M059J (cell line): ENCODE measurements at places on chromosomes 16 and 17.
A peak's percentile ranks its signal among the peaks of the same experiment; 100 is the strongest.

- no peak for DNase-seq
Measured at GRCh38 chr17:47172696-47173565, 16.2 kb downstream of the CDC27 start.

- no peak for DNase-seq
Measured at GRCh38 chr16:20744922-20745440, 3.4 kb upstream of the THUMPD1 start.

DNA sequence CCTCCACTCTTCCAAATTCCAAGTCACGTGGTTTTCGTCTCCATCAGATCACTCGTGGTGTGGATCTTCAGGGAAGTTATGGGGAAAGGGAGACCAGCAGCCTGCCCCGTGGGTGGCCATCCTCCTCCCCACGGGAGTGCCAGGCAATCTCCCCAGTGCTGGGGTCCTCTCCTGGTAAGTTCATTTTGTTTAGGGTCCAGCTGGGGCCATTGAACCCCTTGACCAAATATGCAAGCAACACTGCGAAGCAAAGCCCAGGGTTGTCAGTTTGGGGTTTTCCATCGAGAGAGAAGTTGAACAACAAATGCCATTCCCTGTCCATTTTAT is 4.1 kb upstream of the LCMT1 start:
- no peak for DNase-seq

- no peak for DNase-seq
Measured at GRCh38 chr17:31405890-31406371, 14.5 kb downstream of the RAB11FIP4 start.

DNA sequence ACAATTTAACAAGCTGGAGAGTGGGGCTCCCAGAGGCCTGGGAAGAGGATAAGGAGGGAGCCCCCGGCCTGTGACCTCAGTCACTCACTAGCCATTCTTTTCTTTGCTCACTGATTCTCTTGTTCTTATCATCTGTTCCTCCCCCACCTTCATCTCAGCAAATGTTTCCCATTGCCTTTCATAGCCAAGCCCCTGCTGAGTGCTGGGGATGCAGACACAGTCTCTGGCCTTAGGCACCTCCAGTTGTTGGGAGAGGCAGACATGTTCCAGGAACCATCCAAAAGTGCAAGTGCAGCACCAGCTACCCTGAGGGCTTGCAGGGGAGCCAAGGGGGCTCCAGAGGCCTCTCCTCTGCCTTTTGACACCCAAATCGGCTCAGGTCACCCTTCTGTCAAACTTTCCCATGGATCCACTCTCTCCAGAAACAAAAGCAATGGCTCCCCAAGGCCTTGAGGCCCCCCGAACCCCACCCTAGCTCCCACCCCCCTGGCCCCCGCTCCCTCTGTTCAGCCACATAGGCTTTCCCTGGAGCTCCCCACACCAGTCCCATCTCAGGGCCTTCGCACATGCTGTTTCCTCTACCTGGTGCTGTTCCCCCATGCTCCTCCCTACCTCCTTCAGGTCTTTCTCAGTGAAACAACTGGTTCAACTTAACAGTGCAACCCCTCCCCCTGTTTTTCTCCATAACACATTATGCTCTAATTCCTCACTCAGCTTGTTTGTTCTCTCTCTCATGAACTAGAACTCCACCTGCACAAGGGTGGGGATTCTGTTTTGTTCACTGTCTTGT is 14.9 kb upstream of the KCNJ12 start:
- DNase-seq: no peak

DNA sequence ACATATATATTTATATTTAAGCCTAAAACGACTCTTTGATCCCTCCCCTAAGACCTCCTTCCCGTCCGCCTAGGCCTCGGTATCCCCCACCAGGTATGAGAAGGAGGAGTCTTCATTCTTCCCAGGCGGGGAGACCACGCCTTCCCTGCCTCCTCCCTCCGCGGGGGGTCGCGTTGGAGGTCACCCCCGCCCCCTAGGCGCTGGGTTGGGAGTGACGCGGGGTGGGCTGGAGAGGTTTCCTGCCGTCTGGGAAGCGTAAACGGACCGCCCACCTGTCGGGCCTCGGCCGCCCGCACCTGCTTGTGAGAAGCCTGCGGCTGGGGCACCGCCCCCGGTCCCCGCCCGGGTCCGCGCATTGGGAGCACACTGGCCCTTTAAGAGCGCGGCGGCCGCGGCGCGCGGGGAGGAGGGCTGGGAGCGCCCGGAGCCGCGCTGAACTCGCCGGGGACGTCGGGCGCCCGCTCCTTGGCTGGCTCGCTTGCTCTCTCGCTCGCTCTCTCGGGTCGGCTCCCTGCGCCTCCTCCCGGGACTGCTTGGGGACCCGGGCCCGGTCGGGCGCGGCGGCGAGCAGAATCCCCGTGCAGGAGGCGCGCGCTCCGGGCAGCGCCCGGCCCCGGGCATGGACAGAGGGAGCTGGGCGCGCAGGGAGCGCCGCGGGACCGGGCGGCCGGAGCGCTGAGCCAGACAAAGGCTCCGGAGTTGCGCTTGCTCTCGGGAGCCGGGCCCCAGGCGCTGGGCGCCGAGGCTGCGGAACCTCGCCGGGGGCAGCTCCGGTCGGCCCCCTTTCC is at the start of gene MMP15:
TSS of gene MMP15 (plus strand) at position 404 of the 788 bp plus-strand sequence. CDS start 597 bp downstream, outside the sequence.
- peak; percentile 67 for DNase-seq

GRCh38 chr17:66255527-66255971 is 26.3 kb upstream of the APOH start:
- DNase-seq: no peak

- peak; percentile 66 for DNase-seq
Measured at GRCh38 chr17:76011951-76012350, 11.3 kb downstream of the CDK3 start.

DNA sequence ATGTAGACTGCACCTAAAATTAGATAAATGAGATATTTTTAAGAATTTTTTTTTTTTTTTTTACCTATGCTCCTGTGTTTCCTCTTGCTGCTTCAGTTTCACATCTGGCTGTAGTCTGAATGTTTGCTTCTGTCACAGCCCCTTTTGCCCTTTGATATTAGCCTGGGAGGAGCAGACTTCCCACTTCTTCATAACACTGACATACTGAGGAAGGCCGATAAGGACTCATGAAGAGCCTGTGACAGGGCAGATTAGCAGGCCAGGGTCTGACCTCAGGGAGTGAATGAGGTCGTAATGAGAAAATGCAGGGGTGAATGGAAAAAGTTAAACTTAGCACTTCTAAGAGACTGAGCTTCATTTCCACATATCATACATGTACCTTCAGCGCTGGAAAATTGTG is at the start of gene SLFN14:
TSS of gene SLFN14 (minus strand) at position 117 of the 400 bp plus-strand sequence. CDS start 2,757 bp downstream, outside the sequence.
- no peak for DNase-seq

DNA sequence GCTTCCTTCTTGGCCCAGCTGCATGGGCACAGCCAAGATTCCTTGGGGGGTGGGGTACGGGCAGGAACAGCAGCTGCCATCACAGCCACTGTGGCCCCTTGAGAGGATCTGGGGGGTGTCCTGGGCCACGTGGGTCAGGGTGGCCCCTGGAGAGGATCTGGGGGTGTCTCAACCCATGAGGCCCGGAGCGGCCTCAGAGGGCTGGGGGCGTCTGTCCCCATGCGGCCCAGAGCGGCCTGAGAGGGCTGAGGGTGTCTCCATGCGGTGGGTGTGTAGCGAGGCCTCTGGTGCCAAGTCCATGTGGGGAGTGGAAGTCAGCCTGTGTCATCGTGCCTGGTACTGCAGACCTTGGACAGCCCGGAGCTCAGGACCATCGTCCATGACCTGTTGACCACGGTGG is 13.7 kb downstream of the TSC2 start:
- no peak for DNase-seq

- no peak for DNase-seq
Measured at GRCh38 chr17:36188891-36189306, 7.7 kb downstream of the CCL3L1 start.

- no peak for DNase-seq
Measured at GRCh38 chr17:9383826-9384225, 191.8 kb downstream of the STX8 start.

- DNase-seq: no peak
Measured at GRCh38 chr17:1582374-1582773, 19.8 kb upstream of the PITPNA start.

DNA sequence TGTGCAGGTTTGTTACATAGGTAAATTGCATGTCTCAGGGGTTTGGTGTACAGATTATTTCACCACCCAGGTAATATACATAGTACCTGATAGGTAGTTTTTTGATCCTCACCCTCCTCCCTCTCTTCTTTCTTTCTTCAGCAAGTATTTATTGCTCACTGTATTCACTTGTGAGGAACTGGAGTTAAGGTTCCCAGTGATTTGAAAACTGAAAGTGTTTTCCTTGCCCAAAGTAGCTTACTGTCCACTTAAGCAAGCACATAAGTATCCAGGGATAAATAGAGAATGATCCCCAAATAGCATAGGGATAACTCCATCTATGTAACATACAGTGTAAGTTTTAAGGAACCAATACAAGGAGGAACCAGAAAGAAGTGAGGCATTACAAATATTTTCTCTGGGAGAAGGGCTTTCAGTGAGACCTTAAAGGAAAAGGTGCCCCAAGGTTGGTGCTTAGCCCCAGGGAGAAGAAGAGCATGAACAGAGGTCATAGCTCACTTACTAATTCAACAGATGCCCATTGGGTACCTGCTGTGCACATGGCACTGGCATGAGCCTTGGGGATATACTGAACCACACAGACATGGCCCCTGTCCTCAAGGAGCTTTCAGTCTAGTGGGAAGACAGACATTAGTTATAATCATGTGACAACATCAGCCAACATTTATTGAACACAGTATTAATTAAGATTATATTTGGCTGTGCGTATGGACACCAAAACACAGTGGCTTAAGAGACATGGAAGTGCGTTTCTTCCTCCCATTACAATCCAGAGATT is 17.0 kb downstream of the MYL4 start:
- DNase-seq: peak; percentile 33

DNA sequence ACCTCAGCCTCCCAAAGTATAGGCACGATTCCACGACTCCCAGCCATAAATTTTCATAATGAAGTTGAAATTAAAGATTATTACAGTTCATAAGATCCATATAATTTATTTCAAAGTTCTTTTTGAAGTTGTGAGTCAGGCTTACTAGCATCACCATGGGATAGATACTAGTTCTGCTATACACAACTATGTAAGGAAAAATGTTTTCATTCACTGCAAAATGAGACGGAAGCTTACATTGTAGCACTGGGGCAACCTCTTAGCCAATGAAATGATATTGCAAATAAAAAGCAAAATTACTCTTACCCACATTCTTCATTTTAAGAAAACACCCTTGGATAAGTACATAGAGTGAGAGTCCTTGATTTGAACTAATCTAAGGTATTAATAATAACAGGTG is 18.8 kb upstream of the MARCHF10 start:
- no peak for DNase-seq

GRCh38 chr16:75899163-75899562 is 172.9 kb upstream of the CPHXL start:
- DNase-seq: no peak

GRCh38 chr16:78474762-78475161 is 375.3 kb downstream of the WWOX start:
- DNase-seq: no peak

GRCh38 chr17:38336838-38337237 is 6.9 kb downstream of the GPR179 start:
- no peak for DNase-seq

- no peak for DNase-seq
Measured at GRCh38 chr16:87729266-87729954, 36.4 kb downstream of the KLHDC4 start.

DNA sequence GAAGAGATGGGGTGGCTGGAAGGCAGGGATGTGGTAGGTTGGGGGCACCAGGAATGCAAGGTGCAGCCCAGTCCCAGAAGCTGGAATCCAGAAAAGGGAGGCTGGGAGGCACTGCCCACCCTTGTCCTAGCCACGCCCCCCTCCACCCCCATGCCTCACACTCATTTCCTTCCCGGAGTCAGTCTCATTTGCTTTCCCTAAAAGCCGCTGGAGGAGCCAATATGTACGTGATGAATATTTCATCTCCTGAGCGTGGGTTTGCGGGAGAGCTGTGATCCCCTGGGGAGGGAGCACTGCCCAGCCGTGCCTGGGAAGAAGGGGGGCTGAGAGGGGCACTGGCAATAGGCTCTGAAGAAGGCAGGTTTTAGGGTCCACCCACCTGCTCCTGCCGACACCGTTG is 124.5 kb upstream of the LHX1 start:
- no peak for DNase-seq

GRCh38 chr16:76207270-76207669 is 69.9 kb upstream of the CNTNAP4 start:
- DNase-seq: no peak

GRCh38 chr17:79006046-79006445 is 3.5 kb downstream of the CANT1 start:
- no peak for DNase-seq

DNA sequence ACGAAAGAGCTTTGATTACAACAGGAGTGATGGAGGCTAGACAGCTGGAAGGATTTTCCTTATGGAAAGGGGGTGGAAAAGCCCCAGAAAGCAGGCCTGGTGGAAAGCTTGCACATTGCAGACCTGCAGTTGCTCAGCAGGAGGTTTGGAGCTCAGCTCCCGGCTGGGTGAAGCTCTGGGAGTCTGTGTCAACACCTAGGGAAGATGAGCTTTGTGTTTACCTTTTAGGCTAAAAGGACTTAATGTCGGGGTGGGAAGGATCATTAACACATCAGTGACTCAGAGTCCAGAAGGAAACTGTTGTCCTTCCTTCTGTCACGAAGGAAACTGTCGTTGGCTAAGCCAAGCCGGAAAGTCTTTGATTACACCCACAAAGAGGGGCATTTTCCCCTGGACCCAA is 48.2 kb downstream of the RAP1GAP2 start:
- DNase-seq: peak; percentile 32

- DNase-seq: no peak
Measured at GRCh38 chr16:88769617-88770460, 15.2 kb downstream of the PIEZO1 start.

DNA sequence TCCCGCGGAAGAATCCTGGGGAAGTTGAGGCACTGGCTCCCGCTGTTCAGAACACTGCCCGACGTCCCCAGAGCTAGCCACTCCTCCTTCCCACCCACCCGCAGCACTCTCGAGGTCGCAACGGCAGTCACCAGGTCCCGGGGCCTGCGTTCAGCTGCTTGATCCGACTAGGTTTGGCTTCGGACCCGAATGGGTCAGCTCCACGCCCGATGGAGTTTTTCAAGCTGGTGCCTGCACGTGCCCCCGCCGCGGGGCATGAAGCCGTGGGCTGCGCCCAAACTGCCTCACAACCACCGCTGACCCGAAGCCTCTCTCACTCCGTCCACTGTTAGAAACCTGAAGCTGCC is 12.4 kb upstream of the ODF4 start:
- DNase-seq: no peak

GRCh38 chr17:8300627-8301242 is 5.5 kb upstream of the SLC25A35 start:
- peak; percentile 69 for DNase-seq

DNA sequence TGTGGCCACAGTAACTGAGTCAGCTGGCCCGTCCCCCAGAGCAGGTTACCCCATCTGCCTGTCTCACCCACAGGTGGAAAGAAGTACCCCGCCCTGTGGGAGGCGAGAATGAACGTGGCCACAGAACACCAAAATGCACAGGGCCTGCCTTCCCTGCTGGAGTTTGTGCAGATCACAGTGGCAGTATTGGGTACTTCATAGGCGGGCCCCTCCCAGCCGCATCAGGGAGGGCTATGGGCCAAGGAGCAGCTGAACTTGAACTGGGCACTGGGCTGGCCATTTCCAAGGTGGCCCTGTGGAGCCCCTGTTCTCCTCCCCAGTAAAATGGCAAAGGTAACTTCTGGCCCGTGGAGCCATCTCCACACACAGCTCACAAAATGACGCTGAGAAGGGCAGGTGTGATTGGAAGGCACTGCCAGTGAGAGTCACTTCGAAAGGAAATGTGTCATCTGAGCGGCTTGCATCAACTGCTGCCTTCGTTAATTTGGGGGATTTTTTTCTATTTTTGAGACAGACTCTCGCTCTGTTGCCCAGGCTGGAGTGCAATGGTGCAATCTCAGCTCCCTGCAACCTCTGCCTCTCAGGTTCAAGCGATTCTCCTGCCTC is 162.9 kb downstream of the ENGASE start:
- no peak for DNase-seq

GRCh38 chr16:74477226-74477625 is 55.9 kb upstream of the CLEC18B start:
- no peak for DNase-seq
